Right ventricle myocardium inferior (tissue), 1 donor: ENCODE measurements at places on chromosomes 11 and 22.

GRCh38 chr11:48093323-48093722, 113.0 kb downstream of the PTPRJ start:
- DNase-seq = no peak

GRCh38 chr22:48888466-48889208, 939.0 kb downstream of the BRD1 start:
- peak; percentile 43 for DNase-seq

GRCh38 chr11:118142809-118143208, 9.8 kb downstream of the SCN4B start:
- no peak for DNase-seq

- DNase-seq = no peak
These were observed 2.7 kb downstream of the TMEM123 start for GRCh38 chr11:102449651-102450570.

- DNase-seq = no peak
These were observed 98.6 kb upstream of the SYT13 start for GRCh38 chr11:45384711-45385241.

- DNase-seq = no peak
These were observed 36.8 kb downstream of the TBX1 start for GRCh38 chr22:19797086-19798002.

DNA sequence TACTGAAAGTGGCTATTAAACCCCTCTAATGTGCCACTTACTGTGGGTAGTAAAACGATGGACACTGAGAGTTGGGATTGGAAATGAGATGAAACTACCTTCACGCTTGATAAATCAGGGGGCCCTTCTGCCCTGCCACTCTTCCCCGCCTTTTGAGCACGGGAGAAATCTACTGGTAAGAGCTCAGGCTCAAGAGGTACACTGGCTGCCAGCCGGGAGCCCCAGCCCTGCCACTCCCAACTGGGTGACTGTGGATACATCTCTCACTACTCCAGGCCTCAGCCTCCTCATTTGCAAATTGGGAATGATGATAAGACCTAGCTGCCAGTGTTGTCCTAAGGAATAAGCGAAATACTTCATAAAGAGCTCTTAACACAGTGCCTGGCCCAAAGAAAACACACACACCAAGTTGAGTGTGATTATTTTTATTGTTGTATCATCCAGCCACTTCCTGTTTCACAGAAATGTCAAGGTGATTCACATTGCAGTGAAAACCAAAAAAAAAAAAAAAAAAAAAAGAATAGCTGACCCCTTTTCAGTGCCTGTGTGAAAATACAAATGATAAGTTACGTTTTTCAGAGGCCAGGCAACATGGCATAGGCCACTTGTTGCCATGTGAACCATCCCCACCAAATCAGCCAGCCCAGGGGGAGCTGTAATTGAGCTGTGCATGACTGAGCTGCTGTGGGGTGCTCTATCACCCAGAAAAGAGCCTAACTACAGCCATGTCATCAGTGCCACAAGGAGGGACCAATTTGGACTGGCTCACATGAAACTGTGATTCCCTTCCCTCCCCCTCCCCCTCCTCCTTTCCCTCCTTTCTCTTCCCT, 4.4 kb upstream of the ZNRD2 start:
- DNase-seq = peak; percentile 30

DNA sequence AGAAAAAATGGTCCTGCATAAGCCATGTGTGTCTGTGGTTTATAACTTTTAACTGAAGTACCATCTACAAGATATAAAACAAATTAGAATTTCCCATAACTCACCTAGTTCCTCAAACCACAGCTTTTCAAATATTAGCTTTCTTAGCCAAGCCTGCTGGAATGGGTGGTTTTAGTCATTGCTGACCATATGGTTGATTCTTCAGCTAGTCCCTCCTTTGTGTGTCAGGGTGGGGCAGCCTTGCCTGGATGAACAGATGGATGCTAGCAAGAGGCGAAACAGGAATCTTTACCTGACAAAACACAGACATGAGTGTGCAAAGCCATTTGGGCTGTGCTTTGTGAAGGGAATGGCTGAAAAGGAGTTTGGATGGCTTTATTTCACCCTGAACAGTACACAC, 6.9 kb upstream of the B3GNT6 start:
- DNase-seq = no peak

DNA sequence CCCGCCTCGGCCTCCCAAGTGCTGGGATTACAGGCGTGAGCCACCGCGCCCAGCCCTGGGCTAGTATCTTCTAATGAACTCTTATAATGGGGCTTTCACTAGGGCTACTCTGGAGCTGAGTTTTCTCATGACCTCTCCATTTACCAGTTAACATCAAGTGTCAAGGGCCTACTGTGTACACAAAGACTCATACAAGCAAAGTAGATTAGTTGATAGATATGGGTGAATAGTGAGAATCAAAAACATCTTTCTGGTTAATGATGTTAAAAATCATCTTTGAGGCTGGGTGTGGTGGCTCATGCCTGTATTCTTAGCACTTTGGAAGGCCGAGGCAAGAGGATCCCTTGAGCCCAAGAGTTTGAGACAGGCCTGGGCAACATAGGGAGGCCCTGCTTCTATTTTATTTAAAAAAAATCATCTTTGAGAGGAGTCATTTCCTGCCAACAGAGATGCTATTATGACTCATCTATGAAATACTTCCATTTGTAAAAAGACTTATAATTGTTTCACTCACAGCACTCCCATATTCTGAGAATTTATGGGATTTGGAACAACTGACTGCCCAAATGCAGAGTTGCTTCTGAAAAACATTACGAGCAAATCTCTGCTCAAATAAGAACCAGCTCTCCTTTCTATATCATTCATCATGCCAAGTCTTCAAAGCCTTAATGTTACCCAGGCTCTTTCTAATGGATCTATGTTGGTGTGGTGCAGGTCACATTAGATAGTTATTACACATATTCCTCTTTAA, 57.0 kb downstream of the GDPD4 start:
- DNase-seq = no peak

GRCh38 chr11:70089631-70090030, 11.5 kb downstream of the ANO1 start:
- DNase-seq = no peak

DNA sequence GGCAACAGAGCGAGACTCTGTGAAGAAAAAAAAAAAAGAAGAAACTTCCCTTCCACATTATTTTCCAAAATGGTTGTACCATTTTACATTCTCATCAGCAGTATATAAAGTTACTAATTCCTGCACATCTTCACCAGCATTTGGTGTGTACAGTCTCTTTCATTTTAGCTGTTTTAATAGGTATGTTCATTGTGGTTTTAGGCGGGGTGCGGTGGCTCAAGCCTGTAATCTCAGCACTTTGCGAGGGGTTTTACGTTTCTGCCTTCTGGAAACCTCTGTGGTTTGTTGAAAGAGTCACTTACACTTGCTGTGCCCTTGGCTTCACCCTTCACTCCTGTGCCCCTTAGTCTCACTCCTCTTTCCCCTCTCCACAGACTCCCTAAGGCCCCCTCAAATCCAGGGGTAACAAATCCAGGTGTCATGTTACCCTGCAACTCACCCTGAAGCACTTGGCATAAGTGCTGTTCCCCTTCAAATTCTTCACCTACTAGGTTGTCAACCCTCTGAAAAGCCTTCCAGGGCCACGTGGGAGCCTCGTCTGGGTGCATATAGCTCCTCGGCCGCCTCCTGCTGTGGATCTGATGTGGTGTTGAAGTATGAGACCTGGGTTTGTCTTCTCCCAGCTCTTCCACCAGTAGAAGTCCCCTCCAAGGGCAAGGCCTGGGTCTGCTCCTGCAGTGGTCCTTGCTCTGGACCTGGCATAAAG, 20.8 kb downstream of the TOB2 start:
- DNase-seq = no peak

GRCh38 chr11:28108958-28109357, 770 bp downstream of the METTL15 start:
- no peak for DNase-seq

DNA sequence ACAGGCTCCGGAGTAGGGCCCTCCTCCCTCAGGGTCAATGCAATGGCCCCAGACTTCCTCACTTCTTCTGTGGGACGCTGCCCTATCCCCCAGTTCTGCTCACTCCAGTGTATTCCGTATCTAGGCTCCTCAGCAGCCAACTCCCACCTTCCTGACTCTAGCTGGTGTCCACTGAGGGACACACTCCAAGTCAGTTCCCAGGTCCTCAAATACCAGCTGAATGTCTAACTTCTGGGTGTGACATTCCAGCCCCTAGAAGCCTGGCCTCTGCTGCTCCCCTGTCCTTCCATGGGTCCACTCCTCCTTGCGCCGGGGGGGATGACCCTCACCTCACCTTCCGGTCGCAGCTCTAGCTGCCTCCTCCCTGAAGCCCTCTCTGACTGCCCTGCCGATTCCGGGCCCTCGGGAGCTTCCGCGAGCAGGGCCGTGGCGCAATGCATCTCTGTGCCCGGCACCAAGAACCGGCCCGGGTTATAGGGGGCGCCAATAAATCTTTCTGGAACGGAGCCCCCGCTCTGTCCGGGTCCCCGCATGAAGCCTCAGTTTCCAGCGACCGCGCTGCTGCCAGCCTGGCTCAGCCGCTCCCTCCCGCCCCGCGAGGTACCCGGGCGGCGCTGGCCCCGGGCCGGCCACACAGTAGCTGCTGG, 15.4 kb downstream of the BAD start:
- DNase-seq = peak; percentile 85

GRCh38 chr11:47147250-47147649, 29.4 kb downstream of the ARFGAP2 start:
- DNase-seq = no peak

GRCh38 chr11:64285885-64286800, 495 bp downstream of the GPR137 start:
- DNase-seq = peak; percentile 17

- DNase-seq = no peak
These were observed 54.9 kb downstream of the GLYATL1 start for GRCh38 chr11:58994171-58994570.

DNA sequence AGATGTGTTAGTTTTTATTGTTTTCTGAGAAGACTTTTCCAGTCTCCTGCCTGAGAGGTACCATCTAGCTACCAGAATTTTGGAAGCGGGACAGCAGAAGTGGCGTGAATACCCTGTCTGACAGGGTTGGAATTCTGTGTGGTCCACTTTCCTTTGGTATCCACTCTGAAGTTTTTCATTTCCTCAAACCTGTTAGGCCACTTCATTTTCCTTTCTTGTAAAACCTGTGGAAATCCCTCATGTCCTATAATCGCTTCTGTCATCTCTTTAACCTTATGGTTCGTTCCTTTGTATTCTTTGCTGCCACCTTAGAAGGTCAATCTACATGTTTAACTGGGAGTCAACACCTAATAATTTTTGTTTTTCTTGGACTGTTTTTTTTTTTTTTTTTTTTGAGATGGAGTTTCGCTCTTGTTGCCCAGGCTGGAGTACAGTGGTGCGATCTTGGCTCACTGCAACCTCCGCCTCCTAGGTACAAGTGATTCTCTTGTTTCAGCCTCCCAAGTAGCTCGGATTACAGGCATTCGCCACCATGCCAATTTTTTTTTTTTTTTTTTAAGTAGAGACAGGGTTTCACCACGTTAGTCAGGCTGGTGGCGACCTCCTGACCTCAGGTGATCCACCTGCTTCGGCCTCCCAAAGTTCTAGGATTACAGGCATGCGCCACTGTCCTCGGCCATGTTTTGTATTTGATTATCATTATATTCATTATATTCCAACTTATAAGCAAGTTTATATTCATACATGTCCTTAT, 7.1 kb downstream of the SFI1 start:
- DNase-seq = no peak
